ENCODE measurements at places on chromosomes 3 and 15.

GRCh38 chr3:36229496-36229895, 150.8 kb upstream of the STAC start:
- no peak for DNase-seq

DNA sequence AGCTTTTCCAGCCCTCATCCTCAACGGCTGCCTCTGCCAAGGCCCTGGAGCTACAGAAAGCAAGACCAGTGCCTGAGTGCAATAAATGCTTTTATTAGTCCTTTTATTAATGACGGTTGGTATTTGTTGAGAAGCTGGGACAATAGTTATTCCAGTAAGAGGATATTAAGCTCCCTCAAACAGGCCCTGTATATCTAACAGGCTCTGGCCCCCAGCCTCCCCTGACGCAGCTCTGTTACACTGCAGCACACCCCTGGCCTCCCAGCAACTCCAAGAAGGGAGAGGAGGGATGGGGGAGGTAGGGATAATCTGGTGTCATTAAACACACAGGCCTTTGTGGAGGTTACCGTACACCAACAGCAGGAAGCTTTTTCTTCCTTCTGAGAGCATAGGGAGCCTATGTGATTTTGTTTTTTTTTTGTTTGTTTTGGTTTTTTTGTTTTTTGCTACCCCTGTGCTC, 30.8 kb upstream of the MAGEF1 start:
- DNase-seq, result no peak

GRCh38 chr15:78079298-78080087, 2.0 kb upstream of the TBC1D2B start:
- no peak for DNase-seq

GRCh38 chr3:124793054-124793739, 62.9 kb downstream of the UMPS start:
- DNase-seq, result no peak

DNA sequence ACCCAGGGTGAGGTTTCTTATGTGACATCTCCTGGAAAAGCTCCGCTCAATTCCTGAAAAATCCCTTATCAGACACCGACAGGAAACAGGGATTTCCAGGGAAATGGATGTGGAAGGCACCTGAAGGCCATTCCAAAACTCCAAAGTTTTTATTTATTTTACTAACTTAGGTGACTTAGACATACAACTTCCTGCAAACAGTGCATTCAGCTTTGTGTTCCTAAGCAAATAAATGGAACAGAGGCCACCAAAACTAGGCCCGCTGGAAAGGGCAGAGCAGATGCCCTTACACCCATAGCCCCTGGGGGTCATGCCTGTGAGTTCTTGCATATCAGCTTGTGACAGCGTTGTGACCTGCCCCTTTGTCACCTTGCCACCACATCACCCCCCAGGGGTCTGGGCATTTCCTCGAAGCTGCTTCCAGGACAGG, 239.4 kb downstream of the XXYLT1 start:
- DNase-seq, result peak; percentile 56

DNA sequence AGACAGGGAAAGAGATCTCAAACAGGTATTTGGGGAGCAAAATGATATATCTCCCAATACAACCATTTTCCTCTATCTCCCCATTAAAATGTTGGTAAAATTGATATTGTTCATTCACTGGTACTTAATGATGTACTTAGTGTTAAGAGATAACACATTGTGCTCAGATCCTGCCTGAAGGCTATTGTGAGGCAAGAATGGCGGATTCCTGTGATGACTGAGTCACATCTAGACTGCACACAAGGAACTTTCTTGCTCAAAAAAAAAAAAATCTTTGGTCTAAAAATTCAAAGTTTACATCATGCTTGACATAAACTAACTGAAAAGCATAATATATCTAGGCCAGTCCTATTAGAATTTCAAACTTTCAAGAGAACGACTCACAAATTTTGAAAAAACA, 171.1 kb upstream of the TTC14 start:
- DNase-seq, result no peak

DNA sequence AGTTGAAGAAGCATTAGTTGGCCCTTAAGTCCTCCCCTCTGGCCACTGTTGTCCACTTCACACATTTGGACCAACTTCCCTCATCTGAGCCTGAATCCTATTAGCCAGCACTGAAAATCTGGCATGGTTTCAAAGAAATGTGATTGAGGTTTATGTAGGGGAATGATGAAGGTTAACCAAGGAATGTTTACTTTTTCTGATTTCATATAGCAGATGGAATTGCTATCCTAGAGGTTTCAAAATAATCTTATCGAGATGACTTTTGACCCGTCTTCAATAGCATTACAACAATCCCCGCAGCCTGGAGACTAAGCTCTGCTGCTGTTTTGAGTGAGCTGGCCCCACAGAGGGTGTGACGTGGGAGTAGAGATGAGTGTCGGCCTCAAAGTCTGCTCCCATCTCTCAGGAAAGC, 200.8 kb upstream of the IL12A start:
- DNase-seq, result no peak

DNA sequence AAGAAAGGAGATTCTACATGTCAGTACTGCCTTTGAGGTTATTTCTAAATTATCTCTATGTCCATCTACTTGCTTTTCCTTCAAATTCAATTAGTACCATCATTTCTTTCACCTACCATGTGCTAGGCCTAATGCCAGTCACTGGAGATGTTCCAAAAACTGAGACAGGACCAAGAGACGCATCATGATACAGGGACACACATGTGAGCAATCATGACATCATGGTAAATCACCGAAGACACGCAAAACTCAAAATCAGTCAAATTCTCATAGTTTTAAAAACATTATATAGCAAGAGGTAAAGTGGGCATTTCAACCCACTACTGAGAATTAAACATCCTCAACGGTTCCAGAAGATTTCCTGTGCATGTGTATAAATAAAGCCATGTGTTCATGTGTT, 95.0 kb downstream of the CD47 start:
- DNase-seq, result no peak

- DNase-seq, result no peak
Observed at GRCh38 chr3:172209333-172210321, 170.2 kb downstream of the FNDC3B start.

GRCh38 chr3:16523778-16524177, 10.3 kb upstream of the RFTN1 start:
- DNase-seq, result no peak

DNA sequence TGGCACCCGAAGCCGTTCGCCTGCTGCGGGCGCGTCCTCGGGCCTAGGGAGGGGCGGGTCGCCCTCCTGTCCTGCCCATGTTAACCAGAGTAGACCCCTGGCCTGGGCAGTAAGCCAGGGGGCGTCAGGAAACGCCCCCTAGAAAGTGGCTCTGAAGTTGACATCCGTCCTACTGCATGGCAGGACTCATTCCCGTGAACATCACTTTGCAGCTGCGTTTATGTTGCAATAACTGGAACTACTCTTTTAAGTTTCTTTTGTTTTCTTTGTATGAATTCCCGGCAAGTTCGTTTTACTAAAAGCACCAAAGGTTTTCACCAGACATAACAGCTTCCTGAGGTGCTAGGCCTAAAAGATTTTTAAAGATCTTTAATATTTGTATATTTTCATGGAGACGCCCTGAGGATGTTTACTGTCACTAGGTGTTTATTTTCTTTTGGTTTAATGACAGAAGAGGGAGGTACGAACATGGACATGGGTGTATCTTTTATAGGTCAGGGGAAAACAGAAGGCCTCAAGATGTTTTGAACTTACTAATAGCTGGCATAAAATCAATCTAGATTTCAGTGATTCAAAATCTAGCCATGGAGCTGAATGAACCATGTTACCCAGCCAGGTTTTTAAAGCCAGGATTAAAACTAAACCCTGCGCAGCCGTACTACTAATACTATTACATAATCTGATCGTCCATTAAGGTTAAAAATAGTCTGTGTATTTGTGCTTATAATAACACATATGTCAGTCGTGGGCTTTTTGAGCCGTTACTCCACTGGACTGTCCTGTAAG, 1.0 kb downstream of the C15orf61 start:
- no peak for DNase-seq

DNA sequence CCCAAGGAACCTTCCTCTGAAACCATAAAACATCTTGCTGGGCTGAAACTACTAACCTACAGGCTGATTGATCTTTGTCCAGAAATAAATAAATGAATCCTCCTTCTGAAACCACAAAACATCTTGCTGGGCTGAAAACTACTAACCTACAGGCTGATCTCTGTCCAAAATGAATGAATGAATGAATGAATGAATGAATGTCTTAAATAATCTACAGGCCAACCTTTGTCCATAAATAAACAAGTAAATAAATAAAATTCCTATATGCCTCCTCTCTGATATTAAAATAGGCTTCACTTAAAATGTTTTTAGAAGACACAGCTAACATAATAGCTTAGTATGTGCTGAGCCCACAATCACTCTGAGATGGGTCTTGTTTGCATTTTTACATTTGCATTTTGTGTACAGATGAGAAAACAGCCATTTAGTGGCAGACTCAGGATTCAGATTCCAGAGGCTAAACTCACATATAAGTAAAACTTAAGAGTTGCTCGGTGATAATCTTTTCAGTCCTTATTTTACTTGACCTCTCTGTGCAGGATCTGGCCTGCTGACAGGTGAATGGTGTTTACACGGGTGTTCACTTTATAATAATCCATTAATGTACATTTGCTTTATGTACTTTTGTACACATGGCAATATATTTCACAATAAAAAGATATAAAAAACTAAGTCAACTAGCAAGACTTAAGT, 10.4 kb downstream of the TJP1 start:
- no peak for DNase-seq

GRCh38 chr3:174640932-174641331, 218.2 kb upstream of the NAALADL2 start:
- DNase-seq, result no peak

DNA sequence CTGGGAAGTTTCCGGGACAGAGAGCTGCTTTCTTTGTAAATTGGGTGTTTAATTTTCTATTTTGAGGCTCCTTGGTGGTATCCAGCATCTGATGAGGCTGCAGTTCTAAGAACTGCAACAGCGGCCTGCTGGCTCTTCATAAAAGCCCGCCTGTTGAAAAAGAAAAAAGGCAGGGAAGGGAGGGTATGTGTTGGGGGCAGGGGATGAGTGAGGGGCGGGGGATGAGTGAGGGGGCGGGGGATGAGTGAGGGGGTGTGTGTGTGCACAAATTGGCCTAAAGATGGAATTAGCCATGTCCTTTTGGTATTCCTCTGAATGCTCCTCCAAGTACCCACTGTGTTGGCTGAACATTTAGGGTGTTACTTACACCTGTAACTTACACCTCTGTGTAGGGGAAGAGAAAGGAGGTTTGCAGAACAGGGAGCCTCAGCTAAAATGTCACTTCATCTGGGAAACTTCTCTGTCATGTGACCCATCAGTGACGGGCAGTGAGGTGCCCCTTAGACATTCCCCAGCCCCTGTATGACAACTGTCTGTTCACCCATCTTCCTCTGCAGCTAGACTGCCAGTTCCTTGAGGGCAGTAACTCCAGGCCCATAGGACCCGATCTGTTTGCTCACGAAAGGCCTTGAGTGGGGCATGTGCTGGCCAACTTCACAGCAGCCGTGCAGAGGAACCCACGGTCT, 57.6 kb downstream of the LRIG1 start:
- DNase-seq, result no peak

- no peak for DNase-seq
Observed at GRCh38 chr3:102827386-102827785, 392.6 kb downstream of the ZPLD1 start.

DNA sequence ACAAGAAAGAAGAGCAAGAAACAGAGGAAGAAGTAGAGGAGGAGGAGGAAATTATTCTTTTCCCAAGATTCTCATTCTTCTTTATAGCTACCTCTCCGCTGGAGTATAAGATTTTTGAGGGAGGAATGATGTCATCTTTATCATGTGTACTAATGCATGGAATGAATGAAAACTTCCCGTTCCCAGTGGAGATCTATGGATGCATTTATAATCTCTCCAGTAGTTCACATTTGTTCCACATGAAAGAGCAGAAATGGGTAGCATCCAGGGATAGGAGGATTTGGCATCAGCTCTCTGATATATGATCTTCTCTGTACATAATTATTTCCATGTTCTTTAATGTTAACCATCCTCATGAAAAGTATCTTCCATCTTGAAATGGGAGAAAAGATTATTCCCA, 244.4 kb downstream of the ADAMTSL3 start:
- no peak for DNase-seq

GRCh38 chr3:37569991-37570390, 291.7 kb upstream of the CTDSPL start:
- no peak for DNase-seq

GRCh38 chr3:26118165-26118564, 328.3 kb downstream of the OXSM start:
- no peak for DNase-seq

- no peak for DNase-seq
Observed at GRCh38 chr15:48384616-48385015, 53.4 kb downstream of the DUT start.

GRCh38 chr3:62587169-62587568, 213.8 kb upstream of the FEZF2 start:
- DNase-seq, result no peak

DNA sequence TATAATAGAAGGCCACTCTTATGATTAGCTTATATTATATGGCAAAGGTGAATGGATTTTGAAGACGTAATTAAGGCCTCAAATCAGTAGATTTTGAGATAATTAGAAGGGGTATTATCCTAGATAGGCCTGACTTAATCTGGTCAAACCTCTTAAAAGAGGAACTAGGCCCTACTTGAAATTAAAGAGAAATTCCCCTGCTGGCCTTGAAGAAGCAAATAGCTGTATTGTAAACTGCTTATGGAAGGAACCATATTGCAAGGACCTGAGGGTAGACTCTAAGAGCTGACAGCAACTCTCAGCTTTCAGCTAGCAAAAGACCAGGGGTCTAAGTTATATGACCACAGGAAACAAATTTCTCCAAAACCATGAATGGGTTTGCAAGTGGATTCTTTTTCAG, 219.0 kb upstream of the ONECUT1 start:
- no peak for DNase-seq

DNA sequence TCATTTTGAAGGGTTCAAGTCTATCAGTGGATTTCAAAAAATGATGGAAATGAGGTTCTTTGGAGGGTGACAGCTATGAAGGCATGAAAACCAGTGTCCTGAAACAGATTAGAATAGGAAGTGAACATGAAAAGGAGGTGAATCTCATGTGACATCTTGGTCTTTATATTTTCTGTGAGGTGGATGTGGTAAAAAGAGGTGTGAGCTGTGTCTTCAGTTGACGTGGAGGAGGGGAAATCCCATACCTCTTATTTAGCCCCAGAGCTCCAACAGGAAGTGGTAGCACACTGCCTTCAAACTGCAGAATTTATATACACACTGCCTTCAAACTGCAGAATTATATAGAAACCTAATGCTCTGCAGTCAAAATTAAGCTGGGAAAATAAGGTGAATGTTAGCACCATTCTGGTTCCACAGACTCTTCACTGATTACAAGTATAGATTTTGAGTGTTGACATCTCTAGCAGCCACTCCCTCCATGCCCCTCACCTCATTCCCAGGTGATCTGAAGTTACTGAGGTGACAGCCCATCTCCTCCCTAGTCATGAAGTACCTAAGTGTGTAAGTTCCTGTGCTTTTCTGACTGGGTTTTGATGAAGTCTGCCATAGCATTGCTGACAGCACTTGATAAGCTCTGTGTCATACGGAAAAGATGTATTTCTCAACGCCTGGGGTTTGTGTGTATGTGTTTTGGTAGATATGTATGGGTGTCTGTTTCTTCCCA, 2.7 kb downstream of the RAB8B start:
- DNase-seq, result no peak

GRCh38 chr15:25391971-25392721, 46.7 kb downstream of the UBE3A start:
- DNase-seq, result no peak

- DNase-seq, result no peak
Observed at GRCh38 chr15:62109982-62110851, 43.4 kb downstream of the C2CD4A start.
